NCI-H187 treated with DMSO at 0.1 percent for 48 hours (cell line): ENCODE measurements at places on chromosomes 11 and 22.

GRCh38 chr11:120141768-120142423, 4.0 kb upstream of the TRIM29 start:
- no peak for DNase-seq

GRCh38 chr22:33492210-33492651, 428.0 kb downstream of the LARGE1 start:
- DNase-seq: no peak

- DNase-seq: no peak
Measured at GRCh38 chr11:86735451-86736290, 63.3 kb upstream of the ME3 start.

GRCh38 chr11:111541254-111542061, 938 bp downstream of the LAYN start:
- no peak for DNase-seq

GRCh38 chr22:38034278-38034882, 22.8 kb upstream of the PICK1 start:
- no peak for DNase-seq

DNA sequence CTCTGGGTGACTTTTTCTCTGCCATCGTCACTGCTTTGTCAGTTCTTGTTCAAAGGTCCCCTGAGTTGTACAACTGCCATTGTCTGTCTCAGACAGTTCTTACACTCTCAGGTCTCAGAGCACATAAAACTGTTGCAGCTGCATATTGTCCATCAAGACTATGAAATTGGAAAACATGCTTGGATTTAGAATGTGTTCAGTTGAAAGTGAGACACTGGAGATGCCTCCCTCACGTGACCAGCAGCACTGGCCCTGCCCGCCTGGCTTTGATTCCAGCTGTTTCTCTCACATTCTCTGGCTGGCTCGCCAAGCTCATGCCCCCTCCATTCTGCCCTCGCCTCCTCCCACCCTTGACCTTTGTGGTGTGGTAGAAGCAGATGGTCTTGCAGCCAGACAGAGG, 244.2 kb downstream of the NTM start:
- DNase-seq: no peak

DNA sequence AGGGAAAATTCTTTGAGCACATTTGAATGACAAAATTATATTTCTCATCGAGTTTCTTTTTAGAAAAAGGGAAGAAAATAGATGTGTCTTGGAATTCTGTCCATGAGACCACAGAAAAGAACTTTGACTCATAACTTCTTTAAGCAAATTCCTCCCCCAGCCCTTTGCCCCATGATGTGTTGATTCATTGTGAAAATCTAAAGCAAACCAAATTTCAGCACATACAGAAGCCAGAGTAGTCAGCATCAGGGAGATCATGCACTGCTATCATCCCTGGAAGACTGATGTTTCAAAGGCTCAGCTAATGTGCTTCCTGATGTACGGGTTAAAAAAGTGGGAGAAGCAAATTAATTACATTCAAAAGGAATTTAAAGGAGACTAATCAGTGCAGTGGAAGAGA, 159.7 kb downstream of the FAT3 start:
- no peak for DNase-seq

DNA sequence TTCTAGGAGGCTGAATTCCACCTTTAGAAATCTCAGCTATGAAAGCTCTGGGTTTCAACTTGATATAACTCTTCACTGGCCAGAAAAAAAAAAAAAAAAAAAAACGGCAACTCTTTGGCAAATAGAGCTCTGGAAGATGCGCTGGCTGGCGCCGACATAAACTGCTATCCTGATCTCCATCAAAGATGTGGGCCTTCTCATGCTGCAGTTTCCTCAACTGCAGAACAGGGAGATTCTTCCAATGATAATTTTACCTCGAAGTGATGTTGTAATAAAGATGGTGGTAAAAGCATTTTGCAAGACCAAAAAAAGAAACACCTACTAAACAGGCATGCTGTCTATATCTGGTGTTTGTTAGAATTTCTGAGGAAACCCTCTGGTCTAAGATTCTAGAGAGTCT, 20.3 kb downstream of the FLI1 start:
- DNase-seq: no peak

- no peak for DNase-seq
Measured at GRCh38 chr22:19773470-19774040, 13.0 kb downstream of the TBX1 start.

DNA sequence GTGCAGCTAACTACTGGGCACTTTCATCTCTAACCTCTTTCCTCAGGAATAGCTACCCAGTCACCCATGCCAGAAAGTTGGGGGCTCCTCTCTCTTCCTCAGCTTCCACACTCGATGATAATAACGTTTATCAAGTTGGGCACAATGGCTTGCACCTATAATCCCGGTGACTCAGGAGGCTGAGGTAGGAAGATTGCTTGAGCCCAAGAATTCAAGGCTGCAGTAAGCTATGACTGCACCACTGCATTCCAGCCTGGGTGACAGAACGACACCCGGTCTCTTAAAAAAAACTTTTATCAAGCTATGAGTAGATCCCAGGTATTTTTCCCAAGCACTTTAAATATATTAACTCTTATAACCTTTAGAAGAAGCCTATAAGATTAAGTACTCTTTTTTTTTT, 2.0 kb downstream of the SF3A1 start:
- DNase-seq: no peak

DNA sequence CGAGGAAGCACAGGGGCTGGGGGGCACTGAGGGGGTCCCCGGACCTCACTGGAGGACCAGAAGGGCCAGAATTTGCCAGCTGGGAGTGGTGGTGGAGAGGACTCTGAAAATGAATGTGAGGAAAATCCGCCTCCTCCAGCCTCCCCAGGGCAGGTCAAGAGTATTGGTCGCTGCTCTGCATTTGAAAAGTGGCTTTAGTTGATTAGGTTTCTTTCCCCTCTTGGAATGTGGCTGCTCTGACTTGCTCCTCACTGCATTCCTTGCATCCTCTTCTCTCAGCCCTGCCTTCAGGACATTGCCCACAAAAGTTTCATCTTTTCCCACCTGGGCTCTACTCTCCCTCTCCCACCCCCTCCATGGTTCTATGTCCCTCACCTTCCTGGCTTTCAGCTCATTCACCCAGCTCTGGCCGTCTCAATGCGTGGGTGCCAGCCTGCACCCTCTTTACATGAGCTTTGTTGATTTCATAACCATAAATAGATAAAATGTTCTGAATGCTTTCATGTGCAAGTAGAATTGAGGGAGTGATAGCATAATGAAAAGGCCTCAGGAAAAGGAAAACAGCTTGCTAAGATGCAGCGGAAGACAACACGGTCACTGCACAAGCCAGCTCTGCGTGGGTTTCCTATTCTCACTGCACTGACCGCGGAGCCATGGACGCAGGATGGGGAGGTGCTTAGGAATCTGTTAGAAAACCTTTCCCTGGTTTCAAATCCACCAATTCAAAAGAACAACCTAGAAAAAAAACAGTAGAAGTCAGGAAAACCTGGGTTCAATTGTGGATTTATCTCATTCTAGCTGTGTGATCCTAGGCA, 6.5 kb upstream of the NPAS4 start:
- no peak for DNase-seq

GRCh38 chr11:10856689-10857458, 979 bp downstream of the ZBED5 start:
- DNase-seq: no peak

DNA sequence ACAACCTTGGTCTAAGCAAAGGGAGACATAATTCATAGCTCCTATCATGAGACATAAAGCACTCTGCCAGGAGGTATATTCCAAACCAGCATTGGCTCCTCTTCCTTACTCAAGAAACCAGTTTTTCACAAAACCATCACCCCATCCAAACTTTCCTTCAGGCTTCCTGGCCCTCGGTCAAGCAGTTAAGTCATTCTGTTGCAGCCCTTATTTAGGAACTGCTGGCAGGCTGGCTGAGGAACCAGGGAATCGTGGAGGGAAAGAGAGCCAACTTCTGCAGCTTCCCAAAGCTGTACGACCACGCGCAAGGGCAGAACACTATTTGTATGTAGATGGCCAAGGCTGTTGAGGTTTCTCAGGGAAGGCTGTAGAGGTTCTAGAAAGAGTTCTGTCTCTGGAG, 680 bp downstream of the IFT46 start:
- no peak for DNase-seq

GRCh38 chr22:38866024-38866398, 6.0 kb downstream of the CBX6 start:
- no peak for DNase-seq
